ENCODE measurements at places on chromosomes 7 and 10.

- DNase-seq, result no peak
These were observed 110.6 kb downstream of the AUTS2 start for GRCh38 chr7:69708857-69709256.

DNA sequence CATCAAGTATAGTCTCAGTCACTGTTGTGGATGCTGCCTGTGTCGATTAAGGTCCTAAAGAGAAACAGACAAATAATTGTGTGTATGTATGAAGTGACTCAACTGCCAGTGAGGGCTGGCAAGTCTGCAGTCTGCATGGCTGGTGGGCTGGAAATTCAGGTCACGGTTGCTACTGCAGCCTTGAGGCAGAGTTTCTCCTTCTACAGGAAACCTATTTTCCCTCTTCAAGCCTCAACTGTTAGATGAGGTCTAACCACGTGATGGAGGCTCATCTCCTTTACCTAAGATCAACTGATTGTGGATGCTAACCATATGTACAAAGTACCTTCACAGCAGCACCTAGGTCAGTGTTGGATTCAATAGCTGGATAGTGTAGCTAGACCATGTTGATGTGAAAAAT lies 29.9 kb downstream of the MBL2 start:
- DNase-seq, result no peak

GRCh38 chr10:126199221-126199998 lies 188.9 kb downstream of the ADAM12 start:
- DNase-seq, result no peak

GRCh38 chr7:52079726-52080125 lies 763.1 kb upstream of the COBL start:
- DNase-seq, result no peak

- DNase-seq, result no peak
These were observed 67.1 kb downstream of the CUBN start for GRCh38 chr10:17062493-17062892.

DNA sequence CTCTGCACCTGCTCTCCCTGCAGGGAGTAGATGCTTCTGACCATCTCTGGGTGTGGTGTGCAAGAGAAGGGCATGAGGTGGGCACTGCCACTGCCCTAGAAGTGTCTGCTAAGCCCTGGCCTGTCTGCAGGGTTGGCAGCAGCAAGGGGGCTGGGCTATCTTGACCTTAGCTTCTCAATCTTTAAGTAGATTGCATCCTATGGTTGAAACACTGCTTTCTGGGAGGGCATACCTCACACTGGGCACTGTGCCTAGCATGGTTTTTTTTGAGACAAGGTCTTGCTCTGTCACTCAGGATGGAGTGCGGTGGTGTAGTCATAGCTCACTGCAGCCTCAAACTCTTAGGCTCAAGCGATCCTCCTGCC lies 54.9 kb downstream of the CLIP2 start:
- DNase-seq, result no peak

DNA sequence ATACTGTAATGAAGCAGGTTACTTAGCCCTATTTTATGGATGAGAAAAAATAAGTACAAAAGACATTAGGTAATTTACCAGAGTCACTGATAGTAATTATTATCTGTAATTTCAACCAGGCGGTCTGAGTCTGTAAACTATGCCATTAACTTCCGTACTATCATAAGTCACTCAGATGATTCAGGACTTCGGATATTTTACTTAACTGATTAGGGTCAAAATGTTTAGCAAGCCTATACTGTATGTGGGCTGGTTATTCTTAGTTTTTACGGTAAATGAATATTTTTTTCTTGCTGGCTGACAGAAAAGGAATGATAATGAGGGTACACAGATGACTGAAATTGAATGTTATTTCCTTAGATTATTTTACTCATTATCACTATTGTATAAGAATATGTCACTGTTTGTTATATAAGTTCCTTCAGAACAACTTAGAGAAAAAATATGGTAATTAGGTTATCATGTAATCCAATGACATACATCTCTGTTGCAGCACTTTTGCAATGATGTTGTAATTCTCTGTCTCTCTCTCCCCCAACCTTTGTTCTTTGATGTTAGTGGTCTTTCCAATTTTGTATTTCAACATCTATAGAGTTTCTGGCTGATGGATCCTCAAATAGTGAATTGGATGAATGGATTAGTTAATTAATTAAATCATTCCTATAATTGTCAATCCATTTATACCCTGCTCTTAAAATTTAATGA lies 165.6 kb downstream of the ZEB1 start:
- no peak for DNase-seq

DNA sequence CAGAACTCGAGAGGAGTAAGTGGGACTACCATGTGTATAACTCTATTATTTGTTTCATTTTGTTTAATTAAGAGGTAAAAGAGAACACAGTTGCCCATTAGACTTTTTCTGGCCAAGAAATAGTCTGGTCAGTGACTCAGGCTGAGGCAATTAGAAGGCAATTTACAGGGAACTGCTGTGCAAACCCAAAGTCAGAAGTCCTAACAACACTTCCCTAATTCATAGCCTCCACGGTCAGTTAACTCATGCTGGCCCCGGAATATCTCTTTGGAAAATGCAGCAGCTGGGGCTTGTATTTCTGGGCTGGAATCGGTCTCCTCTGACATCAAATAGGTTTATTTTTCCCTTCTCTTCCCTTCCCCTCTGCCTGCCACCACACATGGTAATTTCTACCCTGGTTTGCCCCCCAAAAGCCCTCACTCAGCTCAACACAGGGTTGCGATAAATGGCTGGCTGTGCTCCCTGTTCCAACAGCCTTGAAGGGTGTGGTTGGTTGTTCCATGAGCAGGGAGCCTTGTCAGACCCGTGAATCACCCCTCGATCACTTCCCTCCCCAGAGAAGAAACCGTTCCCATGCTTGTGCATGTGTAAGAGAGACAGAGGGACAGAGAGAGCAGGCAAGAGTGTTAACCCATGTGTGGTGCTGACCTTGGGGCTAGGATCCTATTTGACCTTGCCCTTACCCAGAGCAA lies 5.3 kb downstream of the SH3PXD2A start:
- no peak for DNase-seq

GRCh38 chr7:117091721-117092120 lies 138.4 kb downstream of the ST7 start:
- DNase-seq, result no peak

GRCh38 chr7:39075210-39075609 lies 97.5 kb downstream of the POU6F2 start:
- DNase-seq, result no peak

GRCh38 chr10:5634918-5635317 lies 31.5 kb downstream of the ASB13 start:
- no peak for DNase-seq

GRCh38 chr10:11197266-11197712 lies 179.6 kb downstream of the CELF2 start:
- DNase-seq, result no peak

GRCh38 chr7:139575338-139575680 lies 51.8 kb downstream of the CLEC2L start:
- DNase-seq, result no peak

DNA sequence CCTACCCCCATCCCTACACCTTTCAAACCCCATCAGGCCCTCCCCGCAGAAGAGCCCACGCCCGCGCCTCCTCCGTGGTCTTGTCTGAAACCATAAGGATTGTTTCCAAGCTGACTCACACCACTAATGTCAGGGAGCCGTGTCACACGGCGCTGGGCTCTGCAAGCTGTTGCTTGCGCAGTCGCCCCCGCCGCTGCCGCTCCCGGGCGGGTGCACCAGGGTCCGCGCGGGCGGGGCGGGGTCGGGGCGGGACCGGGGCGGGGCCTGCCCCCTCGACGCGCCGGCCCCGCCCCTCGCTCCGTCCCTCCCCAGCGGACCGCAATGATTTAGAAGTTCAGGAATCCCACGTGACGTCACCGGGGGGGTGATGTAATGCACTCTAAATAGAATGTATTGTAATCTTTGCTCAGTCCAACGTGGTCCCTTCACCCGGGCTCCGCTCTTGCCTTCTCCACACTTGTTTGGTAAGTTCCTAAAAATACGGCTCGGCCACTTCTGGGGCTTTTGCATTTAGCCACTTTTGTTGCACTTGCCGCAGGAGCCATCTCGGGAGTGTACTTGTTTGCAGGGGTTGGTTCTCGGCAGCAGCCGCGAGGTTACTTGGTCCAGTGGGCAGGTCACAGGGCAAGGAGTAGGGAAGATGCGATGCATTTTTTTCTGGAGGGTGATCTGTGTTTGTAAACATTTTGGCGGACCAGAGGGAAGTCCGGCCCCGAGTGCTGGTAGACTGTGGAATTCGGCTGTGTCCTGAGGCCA lies 3.2 kb upstream of the CREB5 start:
- DNase-seq, result peak; percentile 98
